ENCODE measurements at places on chromosomes 1 and 21. TPM values are rescaled to one million over a fixed set of nuclear protein-coding genes. Genes with fewer than 3 reads are reported as not detected.

The SAMD11 gene
- 39.7 TPM for total RNA-seq

The PLA2G2C gene
- total RNA-seq: not detected

DNA sequence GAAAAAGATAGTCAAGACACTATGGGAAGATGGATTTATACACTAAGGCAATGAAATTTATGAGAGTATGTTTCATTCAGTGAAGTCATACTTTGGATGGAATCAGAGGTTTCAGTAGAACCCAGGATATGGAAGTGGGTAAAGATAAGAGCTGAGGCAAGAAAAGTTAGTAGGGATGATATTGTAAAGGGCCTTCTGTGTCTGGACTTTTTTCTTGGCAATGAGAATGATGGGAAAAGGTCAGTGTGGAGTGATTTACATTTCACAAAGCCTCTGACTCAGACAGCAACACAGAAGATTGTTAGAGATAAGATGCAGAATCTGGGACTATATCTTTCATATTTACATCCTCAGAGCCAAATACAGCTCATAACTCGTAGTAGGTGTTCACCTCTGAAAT is 32.1 kb downstream of the SH3BGR start:
- no peak for DNase-seq

GRCh38 chr1:78333502-78333901 is 157.3 kb upstream of the PTGFR start:
- DNase-seq: peak; percentile 15

DNA sequence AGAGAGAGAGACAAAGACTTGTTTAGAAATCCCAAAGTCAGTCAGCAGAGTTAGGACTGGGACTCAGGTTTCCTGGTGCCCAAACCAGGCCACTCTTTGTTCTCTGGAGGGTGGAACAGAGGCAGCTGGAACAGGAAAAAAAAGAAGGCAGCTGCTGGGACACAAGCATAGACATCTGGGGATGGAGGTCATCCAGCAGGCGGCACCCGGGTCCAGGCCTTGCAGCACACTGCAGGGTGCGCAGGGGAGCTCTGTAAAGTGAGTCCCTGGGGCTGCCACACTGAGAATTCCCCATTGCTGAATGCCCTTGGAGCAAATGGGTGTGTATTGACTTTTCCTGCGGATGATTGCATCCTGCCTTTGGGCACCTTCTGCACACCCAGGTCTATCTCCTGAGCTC is 222.9 kb upstream of the CSF3R start:
- DNase-seq: no peak

GRCh38 chr1:46448109-46448911 is 41.3 kb upstream of the DMBX1 start:
- no peak for DNase-seq

- DNase-seq: no peak
These were observed 740 bp downstream of the DSTYK start for GRCh38 chr1:205210756-205211168.

GRCh38 chr1:208565756-208566440 is 321.7 kb upstream of the PLXNA2 start:
- DNase-seq: no peak

DNA sequence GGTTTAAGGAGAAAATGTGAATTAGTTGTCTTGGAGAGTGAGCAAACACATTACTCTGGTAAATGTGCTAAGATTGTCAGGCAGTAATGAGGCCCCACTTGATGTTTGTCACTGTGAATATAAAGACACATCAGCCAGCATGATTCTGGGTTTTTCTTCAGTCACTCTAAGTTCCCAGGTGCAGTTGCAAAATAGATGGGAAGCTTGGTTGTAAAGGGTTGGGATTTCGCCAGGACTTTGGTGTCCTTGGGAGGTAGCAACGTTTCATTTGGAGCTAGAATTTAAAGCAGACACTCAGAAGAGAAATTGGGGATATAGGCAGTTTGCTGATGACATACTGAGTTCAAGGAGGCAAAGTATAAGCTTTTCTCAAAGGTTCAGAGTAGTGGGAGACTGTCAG is 154.3 kb downstream of the MAST2 start:
- no peak for DNase-seq

DNA sequence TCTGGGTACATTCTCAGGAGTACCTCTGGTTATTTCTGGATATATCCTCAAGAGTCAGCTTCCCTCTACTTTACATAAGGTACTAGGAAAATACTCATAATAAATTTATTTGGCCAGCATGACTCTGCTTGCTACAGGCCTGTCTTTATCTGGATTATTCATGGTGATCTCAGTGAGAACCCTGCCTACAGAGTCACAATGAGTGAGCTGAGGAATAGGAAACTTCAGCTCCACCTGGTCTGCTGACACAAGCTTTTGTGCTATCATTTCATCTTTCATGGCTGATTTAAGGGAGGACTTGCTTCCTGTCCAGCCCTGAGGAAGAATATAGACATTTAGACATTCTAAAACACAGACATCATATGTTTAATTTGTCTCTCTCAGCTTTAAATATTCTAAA is 19.5 kb upstream of the SUCO start:
- no peak for DNase-seq

GRCh38 chr1:17032741-17033140 is 21.0 kb upstream of the ATP13A2 start:
- DNase-seq: no peak

DNA sequence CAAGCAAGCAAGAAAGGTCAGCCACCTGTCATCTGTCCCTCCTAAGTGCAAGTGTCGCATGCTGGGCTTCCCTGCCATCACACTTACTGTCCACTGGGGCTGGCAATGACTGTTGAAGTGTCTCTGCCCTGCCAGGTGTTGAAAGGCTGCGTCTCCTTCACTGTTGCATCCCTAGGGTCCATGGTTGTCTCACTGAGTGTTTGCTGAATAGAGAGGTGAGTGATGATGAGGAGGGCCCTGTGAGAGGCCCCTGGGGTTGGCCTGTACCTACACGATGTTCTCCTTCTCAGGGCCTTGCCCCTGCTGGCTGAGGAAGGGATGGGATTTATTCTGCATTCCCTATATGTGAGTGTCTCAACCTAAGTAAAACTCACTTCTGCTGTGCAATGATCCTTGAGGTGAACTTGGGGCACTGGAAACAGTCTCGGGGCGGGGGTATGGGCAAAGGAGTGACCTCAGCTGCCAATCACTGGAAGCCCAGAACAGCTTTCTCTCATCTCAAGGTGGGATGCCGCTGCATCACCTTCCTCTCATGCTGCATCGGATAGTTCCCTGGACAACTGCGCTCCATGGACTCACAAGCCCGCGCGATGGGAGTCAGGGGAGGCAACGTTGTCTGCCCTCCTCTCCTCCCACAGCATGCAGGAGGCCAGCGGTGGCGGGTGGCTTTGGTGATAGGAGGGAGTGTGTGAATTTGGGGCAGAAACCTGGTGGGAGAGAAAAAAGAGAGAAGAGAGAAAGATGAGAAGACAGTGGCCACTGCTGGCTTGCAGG is 35.8 kb upstream of the SOX13 start:
- DNase-seq: no peak

DNA sequence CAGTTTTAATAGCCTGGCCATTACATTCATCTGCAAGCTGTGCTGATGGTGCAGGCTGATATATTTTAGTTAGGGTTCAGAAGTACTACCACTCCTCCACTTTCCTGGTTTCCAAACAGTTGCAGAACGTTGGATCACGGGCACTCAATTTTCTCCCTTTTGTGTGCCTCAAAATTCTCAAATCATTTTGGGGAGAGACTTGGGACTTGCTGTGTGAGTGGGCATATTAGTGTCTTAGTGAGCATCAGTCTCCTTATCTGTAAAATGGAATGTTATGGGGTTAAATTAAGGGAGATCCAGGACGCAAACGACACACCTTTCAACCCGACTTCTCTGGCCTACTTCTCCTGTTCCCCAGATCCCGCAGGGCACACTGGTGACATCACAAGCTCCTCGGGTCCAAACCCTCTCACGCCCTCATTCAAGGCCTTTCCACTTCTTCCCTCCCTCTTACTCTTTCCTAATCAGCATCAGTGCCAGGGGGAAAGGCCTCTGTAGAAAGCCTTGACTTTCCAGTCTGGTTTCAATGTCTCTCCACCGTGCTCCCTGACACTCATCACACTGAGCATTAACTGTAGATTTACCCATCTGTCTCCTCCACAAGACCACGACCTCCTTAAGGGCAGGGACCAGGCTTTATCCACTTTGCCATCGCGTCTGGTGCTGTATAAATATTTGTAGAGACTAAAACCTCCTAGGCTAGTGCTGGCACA is 1.2 kb downstream of the PIGP start:
- peak; percentile 66 for DNase-seq

GRCh38 chr1:6601923-6602668 is 573 bp downstream of the KLHL21 start:
- DNase-seq: no peak

- no peak for DNase-seq
These were observed 118.8 kb downstream of the CCDC185 start for GRCh38 chr1:223512057-223512456.

- DNase-seq: no peak
These were observed 7.8 kb downstream of the CAPZB start for GRCh38 chr1:19477284-19478249.

DNA sequence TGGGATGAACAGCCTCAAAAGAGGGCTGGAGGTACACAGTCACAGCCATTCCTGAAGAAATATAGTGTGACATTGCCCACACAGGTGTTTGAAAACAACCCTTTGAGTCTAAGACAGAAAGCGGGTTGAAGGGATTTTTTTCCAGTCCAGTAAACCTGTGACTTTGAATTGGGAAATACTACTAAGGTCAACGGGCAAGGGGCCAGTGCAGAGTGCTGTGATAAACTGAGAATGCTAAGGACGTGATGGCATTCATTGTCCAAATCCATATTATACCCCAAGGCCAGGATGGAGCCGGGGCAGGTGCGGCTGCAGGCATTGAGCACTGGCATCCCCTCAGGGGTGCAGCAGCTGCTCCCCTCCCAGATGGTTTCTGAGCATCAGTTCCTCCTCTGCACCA is 36.6 kb downstream of the KIAA0040 start:
- DNase-seq: no peak

GRCh38 chr1:56435434-56436262 is 143.7 kb downstream of the PLPP3 start:
- DNase-seq: no peak

All from H4 (cell line).